ENCODE measurements at places on chromosomes 12 and 14. TPM values are rescaled to one million over a fixed set of nuclear protein-coding genes. Genes with fewer than 3 reads are reported as not detected.

DNA sequence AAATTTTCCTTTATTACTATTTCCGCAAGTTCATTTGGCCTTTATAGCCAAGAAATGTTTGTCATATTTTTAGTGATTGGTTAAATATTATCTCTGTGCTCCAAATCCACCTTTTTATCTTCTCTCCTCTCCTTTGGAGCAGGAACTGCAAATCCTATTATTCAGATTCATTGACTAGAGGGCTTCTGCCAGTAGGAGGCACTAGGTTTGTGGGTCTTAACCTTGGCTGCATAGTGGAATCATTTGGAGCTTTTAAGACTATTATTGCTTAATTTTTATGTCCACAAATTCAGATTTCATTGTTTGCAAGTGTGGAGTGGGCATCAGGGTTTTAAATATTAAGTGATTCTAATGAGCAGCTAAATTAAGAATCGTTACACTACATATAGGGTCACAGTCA lies 75.3 kb upstream of the SYT10 start:
- DNase-seq, result no peak

GRCh38 chr12:117098361-117099217 lies 627 bp downstream of the TESC start:
- DNase-seq, result no peak

DNA sequence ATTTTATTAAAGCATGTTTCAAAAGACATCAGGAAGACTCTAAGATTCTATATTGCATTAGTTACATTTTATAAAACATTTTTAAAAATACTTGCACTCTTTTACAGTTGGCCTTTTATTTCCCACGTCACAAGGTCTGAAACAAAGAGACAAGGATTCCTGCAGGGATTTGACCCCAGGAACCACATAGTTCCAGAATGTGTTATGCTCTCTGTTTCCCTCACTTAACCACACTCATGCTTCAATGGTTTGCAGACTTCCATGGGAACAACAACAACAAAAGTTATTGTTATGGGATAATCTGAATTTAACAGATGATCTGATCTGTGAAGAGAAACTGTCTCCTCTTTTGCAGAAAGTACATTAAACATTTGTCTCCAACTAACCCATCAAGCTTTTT lies 104.3 kb upstream of the PPFIA2 start:
- no peak for DNase-seq

CD4 gene
- polyA plus RNA-seq, result 29.8 TPM

DNA sequence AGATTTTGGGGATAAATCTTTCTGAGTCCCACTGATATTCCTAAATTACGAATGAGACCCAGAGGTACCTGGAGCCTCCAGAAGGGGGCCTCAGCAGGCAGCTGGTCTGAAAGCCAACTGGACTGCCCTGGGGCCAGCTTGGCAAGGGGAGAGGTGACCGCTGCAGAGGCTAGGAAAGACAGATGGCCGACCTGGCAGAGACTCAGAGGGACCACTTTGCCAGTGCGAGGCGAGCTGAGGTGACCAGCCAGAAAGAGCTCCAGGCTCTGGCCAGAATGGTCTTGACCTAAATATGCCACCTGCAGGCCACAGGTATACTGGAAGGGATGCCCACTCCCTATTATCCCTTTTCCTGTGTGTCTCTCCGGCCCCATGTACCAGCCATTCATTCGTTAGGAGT lies 256.8 kb upstream of the GARIN6 start:
- no peak for DNase-seq

GLIPR1L2 gene
- polyA plus RNA-seq, result 3.7 TPM

GRCh38 chr14:71481021-71481654 lies 451.1 kb upstream of the RGS6 start:
- no peak for DNase-seq

- no peak for DNase-seq
Measured at GRCh38 chr12:28172434-28173030, 17.7 kb upstream of the CCDC91 start.

DNA sequence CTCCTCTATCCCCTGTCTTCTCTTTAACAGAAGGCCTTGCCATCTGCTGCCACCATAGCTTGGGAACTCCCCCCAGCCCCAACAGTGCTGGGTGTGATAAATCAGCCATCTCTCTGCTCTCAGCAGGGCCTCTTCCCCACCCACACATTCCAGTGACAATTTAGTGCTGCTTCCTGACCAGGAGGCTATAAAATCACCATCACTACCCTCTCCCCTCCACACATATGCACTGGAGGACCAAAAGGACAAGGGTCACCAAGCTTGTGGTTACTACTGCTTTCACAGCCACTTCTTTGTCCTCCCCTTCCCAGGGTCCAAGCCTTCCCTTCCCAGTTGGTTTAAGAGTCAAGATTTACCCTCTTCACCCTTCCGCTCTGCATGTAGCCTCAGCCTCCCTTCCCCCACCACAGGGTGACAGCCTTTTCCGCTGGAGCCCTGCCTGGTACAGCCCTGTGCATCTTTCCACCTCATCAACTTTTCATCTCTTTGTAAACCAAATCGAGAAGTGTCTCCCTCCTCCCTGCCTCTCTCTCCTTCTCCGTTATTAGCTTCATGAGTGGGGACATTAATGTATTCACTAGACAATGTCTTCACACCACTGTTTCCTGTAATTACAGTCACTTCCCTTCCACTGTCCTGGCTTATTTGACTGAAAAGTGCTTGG lies 9.4 kb downstream of the PSMB5 start:
- DNase-seq, result no peak

Data from left renal cortex interstitium (tissue), 4 donors.